Glutamatergic neuron (in vitro differentiated cells): ENCODE measurements at places on chromosomes 2 and 18.

DNA sequence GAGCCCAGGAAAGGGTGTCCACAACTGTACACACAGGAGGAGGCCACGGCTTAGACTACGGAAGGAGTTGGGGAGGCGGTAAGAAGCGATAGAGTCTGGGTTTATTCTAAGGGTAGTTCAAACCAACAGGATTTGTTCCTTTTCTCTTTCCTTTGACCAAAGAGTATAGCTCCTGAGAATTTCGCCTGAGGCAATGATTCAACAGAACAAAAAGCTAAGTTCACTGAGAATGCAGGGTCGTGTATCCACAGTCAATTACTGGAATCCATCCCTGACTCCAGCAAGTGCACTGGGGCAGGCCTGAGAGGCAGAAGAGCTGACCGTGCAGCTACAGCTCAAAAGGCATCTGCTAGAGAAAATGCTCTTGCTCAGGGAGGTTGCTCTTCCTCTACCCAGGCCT, 140.9 kb downstream of the TFCP2L1 start:
- DNase-seq: no peak

GRCh38 chr18:73531601-73532000, 616.0 kb downstream of the FBXO15 start:
- DNase-seq: no peak

DNA sequence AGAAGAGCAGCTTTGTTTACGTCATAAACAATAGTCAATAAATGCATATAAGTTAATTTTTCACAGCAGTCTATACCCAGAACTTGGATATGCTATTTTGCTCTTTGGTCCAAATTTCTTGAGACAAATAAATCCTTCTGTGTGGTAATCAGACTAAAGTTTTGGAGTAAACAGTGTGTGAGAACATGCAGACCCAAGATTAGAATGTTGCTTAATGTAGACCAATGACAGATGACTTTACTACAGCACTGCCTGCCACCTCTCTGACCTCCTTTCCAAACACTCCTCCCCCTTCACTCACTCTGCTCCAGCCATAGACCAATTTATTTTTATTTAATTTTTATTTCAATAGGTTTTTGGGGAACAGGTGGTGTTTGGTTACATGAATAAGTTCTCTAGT, 115.3 kb upstream of the TANK start:
- DNase-seq: no peak

GRCh38 chr18:47632970-47633635, 297.4 kb downstream of the SMAD2 start:
- DNase-seq: no peak

DNA sequence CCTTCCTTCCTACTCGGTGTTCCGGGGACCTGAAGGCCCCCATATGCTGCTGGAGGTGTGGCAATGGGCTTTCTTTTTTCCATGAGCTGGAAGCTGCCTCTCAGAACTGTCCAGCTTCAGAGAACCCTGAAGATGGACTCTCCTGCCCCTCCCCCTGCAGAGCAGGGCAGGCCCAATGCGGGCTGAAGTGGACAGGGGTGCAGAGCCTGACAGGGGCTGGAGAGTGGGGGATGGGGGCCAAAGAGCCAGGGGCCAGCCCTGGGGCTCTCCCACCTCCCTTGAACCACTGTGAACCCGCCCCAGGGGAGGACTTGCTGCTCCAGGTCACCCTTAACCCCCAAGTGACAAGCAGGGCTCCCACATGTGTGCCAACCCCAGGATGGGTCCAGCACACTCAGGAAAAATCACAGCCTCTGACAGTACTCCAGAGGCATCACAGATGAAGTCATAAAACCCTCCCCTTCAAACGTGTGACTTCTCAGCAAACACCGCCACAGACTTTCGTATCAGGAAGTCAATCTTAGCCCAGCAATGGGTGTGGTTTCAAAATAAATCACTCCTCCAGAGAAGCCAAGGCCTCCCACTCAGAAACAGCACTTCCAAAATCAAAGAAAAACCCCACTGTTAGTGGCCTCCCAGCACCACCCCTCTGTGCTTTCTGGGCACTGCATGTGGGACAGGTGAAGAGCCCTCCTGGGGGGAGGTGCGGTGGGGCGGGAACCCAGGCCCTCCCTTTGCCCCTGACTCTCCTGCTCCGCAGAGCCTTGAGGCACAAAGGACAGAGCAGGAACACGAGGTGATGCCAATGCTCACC, 135.8 kb downstream of the HDAC4 start:
- DNase-seq: no peak

DNA sequence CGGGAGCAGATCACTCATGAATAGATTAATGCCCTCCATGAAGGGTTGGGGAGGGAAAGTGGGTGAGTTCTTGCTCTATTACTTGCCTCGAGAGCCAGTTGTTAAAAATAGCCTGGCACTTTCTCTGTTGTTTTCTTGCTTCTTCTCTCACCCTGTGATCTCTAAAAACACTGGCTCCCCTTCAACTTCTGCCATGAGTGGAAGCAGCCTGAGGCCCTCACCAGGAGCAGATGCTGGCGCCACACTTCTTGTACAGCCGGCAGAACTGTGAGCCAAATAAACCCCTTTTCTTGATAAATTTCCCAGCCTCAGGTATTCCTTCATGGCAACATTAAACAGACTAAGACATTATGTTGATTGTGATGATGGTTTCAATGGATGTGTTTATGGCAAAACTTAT, 307.0 kb downstream of the PIEZO2 start:
- no peak for DNase-seq

- no peak for DNase-seq
Observed at GRCh38 chr2:219111375-219112061, 49.1 kb downstream of the NHEJ1 start.

DNA sequence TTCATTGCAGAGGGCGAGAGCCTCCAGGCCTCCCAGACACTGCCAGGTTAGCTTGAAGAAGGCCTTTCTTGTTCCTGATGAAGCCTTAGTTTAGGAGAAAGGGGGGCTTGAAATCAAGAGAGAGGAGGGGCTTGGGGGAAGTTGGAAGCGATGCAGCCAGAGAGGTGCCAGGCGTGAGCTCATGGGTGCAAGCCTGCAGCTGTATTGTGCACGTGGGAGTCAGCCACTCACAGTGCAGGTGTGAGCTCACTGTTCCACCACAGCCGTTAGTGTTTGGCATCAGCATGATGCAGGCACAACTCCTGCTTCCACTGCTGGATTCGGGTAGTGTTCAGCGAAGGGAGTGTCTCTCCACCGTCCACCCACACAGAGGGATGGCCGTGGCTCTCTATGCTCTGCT, 68.4 kb upstream of the ALPP start:
- DNase-seq: no peak

DNA sequence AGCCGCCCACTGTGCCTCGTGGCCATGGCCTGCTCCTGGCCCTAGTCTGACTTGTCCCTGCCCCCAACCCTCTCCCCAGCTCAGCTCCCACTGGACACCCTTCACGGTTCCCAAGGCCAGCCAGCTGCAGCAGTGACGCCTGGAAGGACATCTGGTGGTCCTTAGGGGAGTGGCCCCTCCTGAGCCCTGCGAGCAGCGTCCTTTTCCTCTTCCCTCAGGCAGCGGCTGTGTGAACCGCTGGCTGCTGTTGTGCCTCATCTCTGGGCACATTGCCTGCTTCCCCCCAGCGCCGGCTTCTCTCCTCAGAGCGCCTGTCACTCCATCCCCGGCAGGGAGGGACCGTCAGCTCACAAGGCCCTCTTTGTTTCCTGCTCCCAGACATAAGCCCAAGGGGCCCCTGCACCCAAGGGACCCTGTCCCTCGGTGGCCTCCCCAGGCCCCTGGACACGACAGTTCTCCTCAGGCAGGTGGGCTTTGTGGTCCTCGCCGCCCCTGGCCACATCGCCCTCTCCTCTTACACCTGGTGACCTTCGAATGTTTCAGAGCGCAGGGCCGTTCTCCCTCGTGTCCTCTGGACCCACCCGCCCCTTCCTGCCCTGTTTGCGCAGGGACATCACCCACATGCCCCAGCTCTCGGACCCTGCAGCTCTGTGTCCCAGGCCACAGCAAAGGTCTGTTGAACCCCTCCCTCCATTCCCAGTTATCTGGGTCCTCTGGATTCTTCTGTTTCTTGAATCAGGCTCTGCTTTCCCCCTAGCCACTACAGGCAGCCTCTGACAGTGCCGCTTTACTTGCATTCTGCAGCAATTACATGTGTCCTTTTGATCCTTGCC, 35.8 kb downstream of the ANO7 start:
- DNase-seq: peak; percentile 61

DNA sequence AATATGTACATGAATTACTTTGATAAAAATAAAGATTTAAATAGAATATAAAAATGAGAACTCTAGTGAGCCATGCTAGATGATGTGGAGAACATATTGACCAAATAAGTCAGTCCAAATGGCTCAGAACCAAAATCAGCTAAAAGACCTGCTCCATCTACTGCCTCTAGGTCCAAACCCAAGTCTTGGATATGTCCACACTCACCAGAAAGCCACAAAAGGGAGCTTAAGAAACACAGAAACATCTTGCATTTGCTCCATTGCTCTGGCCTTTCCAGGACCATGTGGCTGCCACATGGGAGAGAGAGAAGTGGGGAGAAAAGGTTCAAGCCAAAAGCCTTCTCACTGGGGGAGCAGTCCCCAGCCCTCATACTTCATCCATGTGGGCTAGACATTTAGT, 272.5 kb downstream of the DYSF start:
- no peak for DNase-seq

DNA sequence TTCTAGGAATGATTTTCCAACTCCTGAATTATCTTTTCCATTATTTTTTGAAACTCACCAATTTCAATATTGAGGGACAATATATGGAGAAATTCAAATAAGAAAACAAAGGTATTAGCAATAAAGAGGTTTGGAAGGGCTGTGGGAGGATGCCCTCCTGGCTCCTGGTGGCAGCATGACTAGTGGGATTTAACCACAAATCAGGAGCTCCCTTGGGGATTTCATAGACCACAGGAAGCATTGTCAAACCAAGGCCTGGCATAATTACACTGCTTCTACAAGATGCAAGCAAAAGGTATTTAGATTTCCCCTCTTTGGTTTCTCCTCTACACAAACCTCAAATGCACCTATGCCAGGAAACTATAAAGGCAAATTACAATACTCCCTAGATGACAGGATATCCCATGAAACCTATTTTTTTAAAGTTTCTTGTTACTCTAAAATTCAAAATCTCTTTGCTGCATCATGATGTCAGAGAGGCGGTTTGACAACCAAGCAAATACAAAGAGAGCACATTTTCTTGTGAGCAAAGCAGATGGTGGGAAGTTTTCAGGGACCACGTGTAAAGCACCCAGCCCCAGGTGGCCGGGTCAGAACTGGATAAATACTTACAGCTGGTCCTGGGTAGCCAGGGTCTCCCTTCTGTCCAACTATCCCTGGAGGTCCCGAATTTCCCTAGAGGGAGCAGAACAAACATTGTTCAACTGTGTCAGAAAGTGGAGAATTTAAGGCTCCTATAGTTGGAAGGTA, 67.9 kb downstream of the COL6A3 start:
- DNase-seq: no peak

GRCh38 chr2:225893151-225893550, 493.6 kb downstream of the NYAP2 start:
- no peak for DNase-seq

- no peak for DNase-seq
Observed at GRCh38 chr18:56139792-56140254, 498.6 kb downstream of the TXNL1 start.

DNA sequence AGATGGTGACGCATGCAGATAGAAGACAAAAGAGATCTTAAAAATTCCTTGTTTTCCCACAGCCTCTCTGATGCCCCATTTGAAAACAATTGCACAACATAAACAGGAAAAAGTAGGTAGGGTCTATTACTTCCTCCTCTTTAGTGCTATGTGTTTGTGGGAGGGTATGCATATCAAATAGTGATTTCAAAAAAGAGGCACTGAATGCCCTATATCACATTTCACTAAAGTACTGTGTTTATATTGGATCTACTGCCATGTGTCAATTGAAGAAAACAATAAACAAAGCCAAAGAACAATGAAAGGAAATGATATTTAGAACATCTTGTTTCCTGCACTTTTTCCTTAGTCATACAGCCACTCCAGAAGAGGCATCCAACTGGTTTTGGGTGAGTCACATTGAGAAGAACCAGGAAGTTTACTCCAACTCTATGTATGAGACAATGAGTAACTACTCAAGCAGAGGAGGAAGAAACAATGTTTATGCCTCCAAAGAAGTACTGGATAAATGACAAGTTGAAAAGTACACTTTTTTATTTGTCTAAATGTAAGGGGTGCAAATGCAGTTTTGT, 583.6 kb downstream of the FBXO15 start:
- DNase-seq: no peak

DNA sequence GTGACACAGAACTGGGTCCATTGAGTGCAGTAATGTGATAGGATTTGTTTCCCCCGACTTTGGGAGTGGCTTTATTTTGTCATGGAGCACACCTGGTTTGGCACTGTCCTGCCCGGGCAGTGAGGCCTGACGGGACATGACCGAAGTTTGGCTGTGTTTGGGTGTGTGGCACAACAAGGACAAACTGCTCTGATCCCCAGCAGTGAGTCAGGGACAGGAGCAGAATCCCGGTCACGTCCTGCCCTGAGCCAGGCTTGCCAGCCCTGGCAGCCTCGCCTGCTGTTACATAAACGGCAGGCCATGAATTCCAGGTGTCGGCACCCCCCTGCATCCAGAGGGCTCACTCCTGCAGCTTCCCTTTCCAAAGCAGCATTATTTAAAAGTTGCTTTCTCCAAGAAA, 45.7 kb downstream of the IMPA2 start:
- no peak for DNase-seq

- DNase-seq: no peak
Observed at GRCh38 chr18:42064109-42064508, 109.1 kb downstream of the PIK3C3 start.

DNA sequence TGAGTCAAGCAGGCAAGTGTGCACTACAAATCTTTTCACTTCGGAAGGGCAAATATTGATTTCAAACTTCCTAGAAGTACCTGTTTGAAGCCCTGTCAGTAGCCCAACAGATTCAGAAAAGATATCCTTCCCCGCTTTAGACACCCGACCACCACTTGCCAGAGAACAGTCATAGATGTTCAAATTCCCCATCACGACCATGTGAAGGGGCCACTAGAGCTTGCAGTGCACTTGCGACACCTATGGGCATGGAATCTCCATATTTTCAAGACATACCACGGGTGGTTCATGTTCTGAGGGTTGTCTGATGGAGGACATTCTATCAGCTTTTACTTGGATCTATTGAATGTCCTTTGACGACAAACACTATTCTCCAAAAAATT, 23.8 kb downstream of the GNLY start:
- no peak for DNase-seq

DNA sequence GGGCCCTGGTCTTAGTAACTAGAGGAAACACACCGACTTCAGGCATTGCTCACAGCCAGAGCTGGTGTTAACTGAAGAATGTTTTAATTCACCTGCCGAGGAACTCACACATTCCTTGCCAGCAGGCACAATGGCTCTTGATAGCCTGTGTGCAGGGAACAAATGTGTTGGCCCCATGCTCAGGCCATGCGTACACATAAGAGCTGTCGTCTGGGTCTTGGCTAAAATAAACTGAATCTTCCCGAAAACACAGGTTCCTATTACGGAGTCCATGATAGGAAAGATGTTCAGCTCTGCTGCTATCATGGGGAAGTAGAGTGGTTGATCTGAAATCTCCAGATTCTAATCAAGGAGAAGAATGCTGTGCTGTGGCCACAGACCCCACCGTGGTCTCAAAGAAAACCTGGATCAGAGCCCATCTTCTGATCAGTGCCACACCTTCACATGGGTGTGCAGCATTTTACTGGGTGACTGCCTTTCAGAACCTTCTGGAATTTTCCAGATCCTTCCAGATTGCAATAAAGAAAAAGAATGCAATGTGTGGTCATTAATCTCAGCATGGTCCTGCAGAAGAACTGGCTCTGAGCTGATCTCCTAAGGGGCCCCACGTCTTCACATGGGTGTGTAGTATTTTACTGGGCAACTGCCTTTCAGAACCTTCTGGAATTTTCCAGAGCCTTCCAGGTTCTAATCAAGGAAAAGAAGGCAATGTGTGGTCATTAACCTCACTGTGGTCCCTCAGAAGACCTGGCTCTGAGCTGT, 17.2 kb downstream of the MBP start:
- DNase-seq: no peak
